ENCODE measurements at places on chromosomes 5 and 9. TPM values are rescaled to one million over a fixed set of nuclear protein-coding genes. Genes with fewer than 3 reads are reported as not detected.

Gene GABRA6
- total RNA-seq, result not detected

Gene KIF12
- not detected for total RNA-seq

Gene NREP
- 34.9 TPM for total RNA-seq

Gene UGCG
- 14.4 TPM for total RNA-seq

Gene KIAA1958
- 10.7 TPM for total RNA-seq

Gene CHSY3
- not detected for total RNA-seq

Gene NDUFS4
- total RNA-seq, result 53.7 TPM

Gene ADRA1B
- total RNA-seq, result not detected

Gene REEP2
- total RNA-seq, result 11.1 TPM

Gene RNF208
- total RNA-seq, result 10.1 TPM

Gene C9orf43
- 0.48 TPM for total RNA-seq

- H3K4me1 ChIP-seq, result no peaks in the 10 kb centered on the region
- H3K27ac ChIP-seq, result no peak overlapping the region
- no peaks in the 10 kb centered on the region for H3K27me3 ChIP-seq
- no peaks in the 10 kb centered on the region for H3K36me3 ChIP-seq
- H3K4me3 ChIP-seq, result no peak overlapping the region
Measured at GRCh38 chr5:145697251-145697990, 137.7 kb downstream of the PRELID2 start.

DNA sequence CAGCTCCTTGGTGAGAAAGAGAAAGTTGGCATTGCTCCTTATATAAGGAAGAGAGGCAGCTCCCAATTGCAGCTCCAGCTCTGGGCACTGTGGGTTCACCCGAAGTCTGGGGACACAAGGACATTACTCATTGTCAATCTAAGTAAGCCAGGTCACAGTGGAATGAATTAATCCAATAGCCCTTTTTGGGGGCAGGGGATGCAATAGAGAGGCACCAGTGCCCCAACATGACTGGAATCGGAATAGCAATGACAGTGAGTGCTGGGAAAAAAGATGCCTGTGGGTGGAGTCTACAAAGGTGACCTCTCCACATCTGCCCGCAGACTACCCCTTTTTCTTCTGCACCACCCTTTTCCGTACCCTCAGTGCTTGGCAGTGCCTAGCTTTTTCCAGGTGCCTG is 11.1 kb upstream of the NEUROG1 start:
- no peak overlapping the region for H3K4me3 ChIP-seq
- H3K4me1 ChIP-seq, result peaks cover 9% of the 10 kb centered on the region

DNA sequence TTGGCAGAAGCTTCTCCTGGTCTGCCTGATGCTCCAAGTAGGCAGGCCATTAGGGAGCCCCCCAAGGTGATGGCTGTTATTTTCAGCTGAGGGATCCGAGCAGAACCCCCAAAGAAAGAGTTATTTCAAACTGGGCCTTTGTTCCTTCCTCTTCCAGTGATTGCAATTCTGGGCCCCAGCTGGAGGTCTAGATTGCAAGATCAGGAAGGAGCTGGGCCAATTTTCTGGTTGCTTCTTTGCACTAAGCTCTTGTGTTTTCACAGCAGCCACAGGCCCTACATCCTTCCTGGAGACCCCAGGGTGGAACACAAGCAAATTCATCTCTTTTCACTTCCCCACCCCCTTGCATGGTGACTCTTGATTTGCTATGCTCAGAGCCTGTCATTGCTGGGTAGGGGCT is 215.0 kb downstream of the SEMA6A start:
- DNase-seq, result no peak
- H3K4me1 ChIP-seq, result no peaks in the 10 kb centered on the region
- H3K27me3 ChIP-seq, result no peaks in the 10 kb centered on the region
- H3K36me3 ChIP-seq, result no peaks in the 10 kb centered on the region

DNA sequence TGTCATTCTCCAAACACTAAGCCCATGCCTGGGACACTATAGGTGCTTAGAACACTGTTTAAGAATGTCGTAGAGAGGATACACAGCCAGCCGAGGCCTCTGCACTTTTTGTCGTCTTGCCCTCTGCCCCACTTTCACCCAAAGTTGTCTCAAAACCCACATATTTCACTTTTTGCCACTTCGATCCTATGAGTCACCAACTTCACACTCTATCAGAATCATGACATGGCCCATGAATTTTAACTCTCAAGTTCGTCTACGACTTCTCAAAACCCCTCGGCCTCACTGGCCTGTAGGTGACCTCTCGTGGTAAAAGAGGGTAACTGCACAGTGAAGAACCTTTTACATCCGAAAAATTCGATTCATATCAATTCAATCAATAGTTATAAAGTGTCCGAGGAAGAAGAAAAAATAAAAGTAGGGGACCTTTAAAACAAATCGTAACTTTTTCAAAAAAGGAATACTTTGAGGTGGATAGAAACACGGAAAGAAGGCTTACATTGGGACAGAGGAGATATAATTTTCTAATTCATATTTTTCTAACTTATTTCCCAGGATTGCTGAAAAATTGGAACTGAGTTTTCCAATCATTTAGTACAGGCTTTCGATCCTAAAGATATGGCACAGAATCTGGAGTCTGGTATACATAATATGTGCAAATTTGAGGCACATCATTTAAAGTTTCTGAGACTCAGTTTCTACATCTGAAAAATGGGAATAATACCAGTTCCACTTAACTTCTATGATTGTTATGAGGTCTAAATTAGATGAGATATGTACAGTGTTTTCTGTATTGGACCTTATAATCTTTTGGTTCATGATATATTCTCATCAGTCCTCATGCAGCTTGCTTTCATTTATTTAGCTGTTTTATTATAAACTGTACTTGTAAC is 122.6 kb downstream of the APBA1 start:
- peaks cover 30% of the 10 kb centered on the region for H3K27me3 ChIP-seq
- no peak overlapping the region for H3K4me3 ChIP-seq
- no peaks in the 10 kb centered on the region for H3K36me3 ChIP-seq

DNA sequence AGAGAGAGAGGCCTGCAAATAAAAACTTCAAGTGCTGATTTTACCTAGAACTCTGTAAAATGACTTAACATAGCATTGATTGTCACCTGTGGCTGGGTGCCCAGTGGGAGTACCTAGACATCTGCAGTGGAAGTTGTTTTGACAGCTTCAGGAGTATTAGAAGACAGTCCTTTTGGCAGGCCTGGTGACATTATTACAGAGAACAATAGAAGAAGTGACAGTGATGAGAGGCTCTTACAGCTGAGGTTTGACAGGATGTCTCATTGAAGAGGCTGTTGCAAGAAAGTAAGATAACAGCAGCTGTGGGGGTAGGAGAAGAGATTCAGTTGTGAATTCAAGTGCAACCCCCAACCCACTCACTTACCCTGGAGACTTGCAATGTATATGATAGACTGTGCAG is 27.9 kb upstream of the MUSK start:
- H3K4me3 ChIP-seq, result no peak overlapping the region
- no peaks in the 10 kb centered on the region for H3K4me1 ChIP-seq
- no peak for DNase-seq

- DNase-seq, result no peak
- no peaks in the 10 kb centered on the region for H3K4me1 ChIP-seq
- H3K27me3 ChIP-seq, result no peaks in the 10 kb centered on the region
- no peaks in the 10 kb centered on the region for H3K36me3 ChIP-seq
- H3K27ac ChIP-seq, result no peak overlapping the region
Measured at GRCh38 chr9:28961623-28962022, 1388.3 kb upstream of the C9orf72 start.

GRCh38 chr9:133108794-133109641 is 12.0 kb downstream of the RALGDS start:
- no peak overlapping the region for H3K4me3 ChIP-seq
- no peak overlapping the region for H3K27ac ChIP-seq
- no peaks in the 10 kb centered on the region for H3K27me3 ChIP-seq
- H3K36me3 ChIP-seq, result peaks cover 42% of the 10 kb centered on the region
- no peak for DNase-seq
- H3K4me1 ChIP-seq, result peaks cover 7% of the 10 kb centered on the region

GRCh38 chr5:171312129-171312974 is 3.3 kb downstream of the TLX3 start:
- H3K4me1 ChIP-seq, result peaks cover 4% of the 10 kb centered on the region
- H3K36me3 ChIP-seq, result peaks cover 4% of the 10 kb centered on the region
- H3K4me3 ChIP-seq, result no peak overlapping the region
- H3K27ac ChIP-seq, result peak overlapping the region; percentile 17

DNA sequence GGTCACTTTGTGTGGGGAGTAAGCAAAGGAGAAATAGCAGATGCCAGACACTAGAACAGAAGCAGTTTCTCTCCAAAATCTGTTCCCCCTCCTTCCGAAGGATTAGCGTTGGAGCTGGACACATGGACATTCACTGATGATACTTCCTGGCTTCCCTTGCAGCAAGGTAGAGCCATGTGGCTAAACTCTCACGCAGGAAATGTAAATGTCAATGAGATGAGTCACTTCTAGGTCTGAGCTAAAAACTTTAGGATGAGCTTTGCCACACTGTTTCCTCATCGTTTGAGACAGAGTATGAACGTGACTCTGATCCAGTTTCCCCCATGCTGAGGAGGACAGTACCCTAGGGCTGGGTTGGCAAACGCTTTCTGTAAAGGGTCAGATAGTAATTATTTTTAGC is 5.1 kb downstream of the BHMT2 start:
- H3K4me1 ChIP-seq, result peaks cover 9% of the 10 kb centered on the region
- H3K27ac ChIP-seq, result no peak overlapping the region
- no peaks in the 10 kb centered on the region for H3K36me3 ChIP-seq
- DNase-seq, result no peak

DNA sequence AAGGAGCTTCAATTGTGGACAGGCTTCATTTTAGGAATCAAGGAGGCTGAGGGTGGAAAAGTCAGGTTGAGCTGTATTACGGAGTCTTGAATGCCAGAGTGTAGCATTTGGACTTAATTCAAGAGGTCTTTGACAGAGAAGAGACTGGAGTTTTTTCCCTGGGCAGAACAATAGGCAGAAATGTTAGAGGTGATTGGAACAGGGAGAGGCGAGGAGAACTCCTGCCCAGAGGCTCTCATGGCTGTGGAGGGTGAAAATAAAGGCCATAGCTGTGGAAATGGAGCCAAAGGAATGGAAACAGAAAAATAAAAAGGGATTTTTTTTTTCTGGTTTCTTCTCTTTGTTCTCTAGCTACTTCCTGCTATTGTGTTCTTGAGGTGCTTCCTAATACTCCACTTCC is 3.7 kb upstream of the IFNB1 start:
- no peak overlapping the region for H3K27ac ChIP-seq
- peaks cover 29% of the 10 kb centered on the region for H3K4me1 ChIP-seq
- peak overlapping the region; percentile 22 for H3K4me3 ChIP-seq
- peaks cover 3% of the 10 kb centered on the region for H3K27me3 ChIP-seq

- no peaks in the 10 kb centered on the region for H3K36me3 ChIP-seq
- no peak overlapping the region for H3K27ac ChIP-seq
- no peaks in the 10 kb centered on the region for H3K27me3 ChIP-seq
- no peak overlapping the region for H3K4me3 ChIP-seq
- H3K4me1 ChIP-seq, result no peaks in the 10 kb centered on the region
- no peak for DNase-seq
Measured at GRCh38 chr9:136352682-136353081, 10.9 kb downstream of the DNLZ start.

- no peaks in the 10 kb centered on the region for H3K36me3 ChIP-seq
- peak; percentile 17 for DNase-seq
- H3K4me3 ChIP-seq, result peak overlapping the region; percentile 26
- peaks cover 2% of the 10 kb centered on the region for H3K27me3 ChIP-seq
Measured at GRCh38 chr9:137320555-137321384, 18.7 kb upstream of the NRARP start.

DNA sequence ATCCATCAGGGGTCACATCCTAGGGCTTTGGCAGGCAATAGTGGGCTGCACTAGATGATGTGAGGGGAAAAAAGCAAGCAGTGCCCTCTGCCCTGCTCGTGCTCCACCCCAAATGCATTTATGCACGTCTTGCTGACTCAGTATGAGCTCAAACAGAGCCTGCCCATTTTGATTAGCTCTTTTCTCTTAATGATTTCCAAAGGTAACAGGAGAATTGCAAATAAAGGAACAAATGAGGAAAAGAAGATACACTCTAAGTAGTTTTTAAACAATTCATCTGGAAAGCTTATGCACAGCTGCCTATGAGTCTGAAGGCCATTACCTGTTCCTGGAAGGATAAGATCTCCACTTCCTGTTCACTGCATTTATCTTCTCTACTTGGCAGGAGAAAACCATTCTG is 364.2 kb downstream of the TMEM232 start:
- no peaks in the 10 kb centered on the region for H3K4me1 ChIP-seq
- H3K4me3 ChIP-seq, result no peak overlapping the region
- DNase-seq, result no peak
- H3K27me3 ChIP-seq, result no peaks in the 10 kb centered on the region
- no peaks in the 10 kb centered on the region for H3K36me3 ChIP-seq

DNA sequence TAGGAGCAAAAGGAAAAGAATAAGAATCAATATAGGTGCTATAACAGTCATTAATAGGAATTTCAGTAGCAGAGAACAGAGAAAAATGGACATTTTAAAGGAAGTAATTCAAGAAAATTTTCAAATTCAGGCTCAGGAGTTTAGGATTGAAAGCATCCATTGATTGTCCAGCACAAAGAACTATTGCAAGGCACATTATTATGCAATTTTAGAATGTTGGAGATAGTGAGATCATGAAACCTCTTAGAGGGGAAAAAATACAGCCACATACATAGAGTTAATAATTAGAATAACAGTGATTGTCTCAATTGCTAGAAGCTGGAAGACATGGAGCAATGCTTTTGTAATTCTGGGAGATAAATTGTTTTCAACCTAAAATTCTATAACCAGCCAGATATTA is 31.5 kb downstream of the CNTLN start:
- DNase-seq, result no peak
- no peak overlapping the region for H3K4me3 ChIP-seq
- no peaks in the 10 kb centered on the region for H3K36me3 ChIP-seq
- H3K27ac ChIP-seq, result no peak overlapping the region
- H3K4me1 ChIP-seq, result no peaks in the 10 kb centered on the region

DNA sequence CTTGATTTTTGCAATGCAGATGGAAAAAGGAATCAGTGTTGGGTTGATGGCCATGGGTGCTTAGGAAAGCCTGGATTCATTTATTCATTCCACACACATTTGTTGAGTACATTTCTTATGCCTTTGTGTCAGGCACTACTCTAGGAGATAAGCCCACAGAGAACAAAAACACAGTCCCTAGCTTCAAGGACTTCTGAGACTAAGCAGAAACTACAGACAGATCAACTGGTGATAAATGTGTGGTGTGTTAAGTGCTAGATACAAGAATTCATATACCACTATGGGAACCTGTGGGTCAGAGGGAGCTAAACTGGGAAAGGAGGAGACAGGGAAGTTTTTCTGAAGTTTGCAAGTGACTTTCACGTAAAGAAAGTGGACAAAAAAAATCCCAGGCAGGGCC is 119.9 kb downstream of the CEMIP2 start:
- no peak overlapping the region for H3K4me3 ChIP-seq
- no peak overlapping the region for H3K27ac ChIP-seq
- no peak for DNase-seq
- H3K4me1 ChIP-seq, result peaks cover 18% of the 10 kb centered on the region
- peaks cover 32% of the 10 kb centered on the region for H3K27me3 ChIP-seq
- H3K36me3 ChIP-seq, result no peaks in the 10 kb centered on the region

All from activated T-helper 2 cell treated with anti-CD3 and anti-CD28 coated beads, Interferon-gamma antibody, Interleukin-2, Interleukin-4, amounts not matched to agents 10 μg/mL and 5 μg/mL and 100 μg/mL, durations not matched to agents 14 hours and 24 hours and 36 hours (primary cell).